ENCODE measurements at places on chromosomes 7 and 10.
A peak's percentile ranks its signal among the peaks of the same experiment; 100 is the strongest.

DNA sequence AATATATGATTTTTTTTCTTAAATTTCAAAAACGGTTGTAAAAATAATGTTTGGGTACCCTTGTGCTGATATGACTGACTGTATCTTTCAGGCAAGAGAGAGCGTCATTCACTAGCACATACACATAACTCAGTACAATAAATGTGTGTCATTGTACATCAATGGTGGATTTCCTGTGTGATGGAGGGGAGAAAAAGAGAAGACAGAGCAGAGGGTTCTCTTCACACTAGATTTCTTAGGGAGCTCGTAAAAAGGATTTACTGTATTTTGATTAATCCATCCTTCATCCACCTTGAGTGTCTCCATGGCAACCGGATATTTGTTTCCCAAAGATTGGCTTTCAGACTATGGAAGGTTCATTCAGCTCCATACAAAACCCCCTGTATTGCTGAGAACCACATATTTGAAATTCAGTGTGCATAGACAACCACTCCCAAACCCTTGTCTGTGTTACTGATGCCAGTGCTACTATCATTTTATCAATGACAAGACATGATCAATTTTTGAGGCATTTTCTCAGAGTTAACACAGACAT lies 150.6 kb downstream of the AKR1D1 start:
- H3K4me3 ChIP-seq, result no peak overlapping the region
- H3K27me3 ChIP-seq, result no peaks in the 10 kb centered on the region
- H3K27ac ChIP-seq, result no peak overlapping the region
- no peak for DNase-seq
- no peaks in the 10 kb centered on the region for H3K36me3 ChIP-seq

- H3K4me3 ChIP-seq, result no peak overlapping the region
- H3K27ac ChIP-seq, result no peak overlapping the region
- no peaks in the 10 kb centered on the region for H3K27me3 ChIP-seq
- DNase-seq, result no peak
- no peaks in the 10 kb centered on the region for H3K4me1 ChIP-seq
- no peaks in the 10 kb centered on the region for H3K36me3 ChIP-seq
Measured at GRCh38 chr7:48419401-48419800, 248.1 kb downstream of the ABCA13 start.

GRCh38 chr10:24242562-24242961 lies 33.6 kb downstream of the KIAA1217 start:
- H3K27me3 ChIP-seq, result no peaks in the 10 kb centered on the region
- H3K4me3 ChIP-seq, result no peak overlapping the region
- no peak overlapping the region for H3K27ac ChIP-seq

DNA sequence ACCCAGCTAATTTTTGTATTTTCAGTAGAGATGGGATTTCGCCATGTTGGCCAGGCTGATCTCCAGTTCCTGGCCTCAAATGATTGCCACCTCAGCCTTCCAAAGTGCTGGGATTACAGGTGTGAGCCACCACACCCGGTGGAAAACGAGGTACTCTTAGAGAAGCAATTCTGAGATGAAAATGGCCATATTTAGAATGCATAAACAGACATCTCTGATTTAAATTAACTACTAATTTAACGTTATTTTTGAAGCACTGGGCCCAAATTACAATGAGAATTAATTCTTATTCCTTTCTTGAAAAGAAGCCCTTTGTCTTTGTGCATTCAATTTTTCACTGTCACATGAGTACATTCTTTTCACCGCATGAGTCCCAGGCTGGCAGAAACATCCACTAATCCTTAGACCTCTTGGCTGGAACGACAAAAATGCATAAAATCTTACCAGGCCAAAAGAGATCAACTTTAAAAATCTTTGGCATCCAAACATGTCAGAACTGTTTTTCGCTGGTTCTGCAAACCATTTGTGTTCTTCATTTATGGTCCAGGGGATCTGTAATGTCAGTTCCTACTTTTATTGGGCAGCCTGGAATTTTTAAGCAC lies 60.1 kb upstream of the CAPZA2 start:
- H3K27me3 ChIP-seq, result no peaks in the 10 kb centered on the region
- no peaks in the 10 kb centered on the region for H3K4me1 ChIP-seq
- no peaks in the 10 kb centered on the region for H3K36me3 ChIP-seq
- no peak overlapping the region for H3K4me3 ChIP-seq

- H3K36me3 ChIP-seq, result no peaks in the 10 kb centered on the region
- no peaks in the 10 kb centered on the region for H3K27me3 ChIP-seq
- no peak for DNase-seq
- no peak overlapping the region for H3K27ac ChIP-seq
- H3K4me3 ChIP-seq, result no peak overlapping the region
Measured at GRCh38 chr10:32948451-32948850, 9.6 kb downstream of the ITGB1 start.

DNA sequence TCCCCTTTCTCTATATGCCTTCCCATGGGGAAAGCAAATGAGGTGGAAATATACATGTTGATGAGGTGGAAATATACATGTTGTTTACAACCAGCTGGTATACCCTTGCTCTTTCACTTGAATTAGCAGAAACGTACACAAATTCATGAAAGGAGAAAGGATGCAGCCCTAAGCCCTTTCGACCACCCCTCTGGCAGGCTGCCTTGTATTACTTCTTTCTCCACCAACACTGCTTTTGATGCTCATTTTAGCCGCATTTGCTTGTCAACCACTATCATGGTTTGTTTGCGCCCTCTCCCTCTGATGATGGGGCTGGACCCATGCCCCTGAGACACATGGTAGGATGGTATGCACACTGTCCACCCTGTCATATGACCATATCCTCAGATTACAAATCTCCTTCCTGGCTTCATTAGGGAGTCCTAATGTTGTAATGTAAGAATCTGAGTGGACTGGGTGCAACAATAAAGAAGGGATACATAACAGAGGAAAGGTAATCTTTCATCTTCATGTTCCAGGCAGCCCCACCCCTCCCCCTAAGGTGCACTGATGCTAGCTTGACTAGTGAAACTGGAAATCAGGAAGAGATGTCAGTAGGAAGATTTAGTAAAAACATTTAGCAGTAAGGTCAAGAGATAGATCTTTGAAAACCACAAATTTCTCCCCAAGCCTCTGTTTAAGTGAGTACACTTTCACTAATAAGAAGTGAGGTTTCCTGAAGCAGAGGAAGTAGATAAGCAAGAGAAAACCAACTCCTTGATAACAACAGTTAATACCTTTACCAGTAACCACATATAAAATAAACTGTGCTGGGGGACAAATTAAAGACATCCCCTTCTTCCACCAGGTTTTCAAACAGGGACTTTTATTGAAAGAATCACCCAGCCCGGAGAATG lies 536.8 kb upstream of the NRP1 start:
- H3K4me1 ChIP-seq, result no peaks in the 10 kb centered on the region
- H3K4me3 ChIP-seq, result no peak overlapping the region
- H3K27ac ChIP-seq, result no peak overlapping the region
- no peak for DNase-seq
- peaks cover 2% of the 10 kb centered on the region for H3K27me3 ChIP-seq

- DNase-seq, result no peak
- H3K4me3 ChIP-seq, result no peak overlapping the region
- H3K27me3 ChIP-seq, result no peaks in the 10 kb centered on the region
- H3K4me1 ChIP-seq, result no peaks in the 10 kb centered on the region
- no peaks in the 10 kb centered on the region for H3K36me3 ChIP-seq
Measured at GRCh38 chr7:8564281-8564680, 130.9 kb downstream of the NXPH1 start.

GRCh38 chr10:92354587-92354986 lies 63.6 kb downstream of the MARCHF5 start:
- no peak for DNase-seq
- H3K27me3 ChIP-seq, result no peaks in the 10 kb centered on the region
- H3K27ac ChIP-seq, result no peak overlapping the region
- no peaks in the 10 kb centered on the region for H3K36me3 ChIP-seq
- H3K4me1 ChIP-seq, result no peaks in the 10 kb centered on the region

DNA sequence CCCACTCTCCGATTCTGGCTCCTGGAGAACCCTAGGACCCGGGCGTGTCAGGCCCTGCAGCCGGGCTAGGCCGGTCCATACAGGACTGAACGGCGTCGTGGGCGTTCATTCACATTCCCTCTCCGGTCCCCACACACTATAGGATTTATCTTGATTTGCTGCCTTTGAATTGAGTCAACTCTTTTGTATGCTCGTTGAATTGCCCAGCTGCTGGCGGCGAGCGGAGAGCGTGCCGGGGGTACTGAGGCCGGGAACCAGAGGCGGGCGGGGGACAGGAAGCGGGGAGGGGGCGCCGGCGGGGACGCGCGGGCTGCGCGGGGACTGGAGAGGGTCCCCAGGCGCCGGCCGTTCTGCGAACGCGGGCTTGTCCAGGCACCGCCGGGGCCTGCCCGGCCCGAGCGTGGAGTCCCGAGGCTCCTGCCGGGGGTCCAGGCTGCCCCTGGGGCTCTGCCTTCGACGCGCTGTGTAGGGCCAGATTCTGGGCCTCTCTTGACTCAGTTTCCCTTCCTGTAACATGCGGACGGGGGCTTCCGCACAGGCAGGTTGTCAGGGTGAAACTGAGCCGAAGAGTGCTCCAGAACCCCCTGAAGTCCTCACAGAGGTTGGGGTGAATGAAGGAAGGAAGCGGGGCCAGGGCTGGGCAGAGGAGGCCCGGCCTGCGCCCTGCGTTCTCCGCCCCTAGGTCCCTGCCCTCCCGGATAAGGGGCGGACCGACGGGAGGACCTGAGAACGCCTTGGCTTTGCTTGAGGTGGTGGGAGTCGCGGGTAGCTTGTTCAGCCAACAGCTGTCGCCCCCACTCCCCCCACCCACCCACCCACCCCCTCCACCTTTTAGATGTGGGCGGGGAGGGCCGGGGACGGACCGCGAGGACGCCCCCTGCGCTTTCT lies 769 bp upstream of the ELFN1 start:
- H3K4me3 ChIP-seq, result no peak overlapping the region
- H3K36me3 ChIP-seq, result no peaks in the 10 kb centered on the region
- no peak for DNase-seq
- H3K27ac ChIP-seq, result peak overlapping the region; percentile 47

- DNase-seq, result no peak
- H3K36me3 ChIP-seq, result no peaks in the 10 kb centered on the region
Measured at GRCh38 chr7:45610660-45611299, 36.6 kb downstream of the ADCY1 start.

- peaks cover 54% of the 10 kb centered on the region for H3K36me3 ChIP-seq
- H3K4me3 ChIP-seq, result no peak overlapping the region
- H3K4me1 ChIP-seq, result no peaks in the 10 kb centered on the region
- no peaks in the 10 kb centered on the region for H3K27me3 ChIP-seq
Measured at GRCh38 chr7:6461946-6462550, 14.3 kb upstream of the DAGLB start.

DNA sequence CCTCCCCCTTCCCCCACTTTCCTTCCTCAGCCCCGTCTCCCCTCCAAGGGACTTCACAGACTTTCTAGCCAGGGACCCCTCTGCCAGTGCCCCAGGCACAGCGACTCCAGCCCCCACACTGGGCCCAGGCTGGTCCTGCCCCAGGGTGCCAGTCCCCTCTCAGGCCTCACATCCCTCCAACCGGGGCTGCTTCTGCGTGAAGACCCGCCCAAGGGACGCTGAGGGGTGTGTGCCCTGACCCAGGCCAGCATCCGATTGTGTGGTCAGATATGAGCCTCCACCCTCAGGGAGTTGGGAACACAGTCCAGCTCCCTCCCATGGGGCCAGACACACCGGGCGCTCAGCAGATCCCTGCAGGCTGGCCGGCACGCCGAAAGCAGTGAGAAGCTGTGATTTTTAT lies 97.0 kb downstream of the MICALL2 start:
- no peak overlapping the region for H3K27ac ChIP-seq
- H3K27me3 ChIP-seq, result peaks cover 29% of the 10 kb centered on the region
- H3K36me3 ChIP-seq, result no peaks in the 10 kb centered on the region
- no peaks in the 10 kb centered on the region for H3K4me1 ChIP-seq
- no peak overlapping the region for H3K4me3 ChIP-seq

DNA sequence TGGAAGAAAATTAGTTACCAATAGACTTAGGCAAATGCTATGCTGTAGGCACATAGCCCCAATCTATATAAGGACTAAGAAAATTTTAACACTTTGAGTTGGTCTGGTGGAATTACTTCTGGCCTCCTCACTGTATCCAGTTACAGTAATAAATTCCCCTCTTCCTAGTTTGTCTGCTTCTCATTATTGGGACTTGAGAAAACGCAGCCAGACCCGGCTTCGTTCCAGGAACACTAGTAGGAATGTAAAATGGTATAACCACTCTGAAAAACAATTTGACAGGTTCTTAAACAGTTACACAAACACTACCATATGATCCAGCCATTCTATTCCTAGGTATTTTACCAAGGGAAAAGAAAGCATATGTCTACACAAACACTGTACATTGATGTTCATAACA lies 150.2 kb downstream of the VPS50 start:
- no peak overlapping the region for H3K27ac ChIP-seq
- H3K4me3 ChIP-seq, result no peak overlapping the region
- no peaks in the 10 kb centered on the region for H3K27me3 ChIP-seq
- H3K4me1 ChIP-seq, result no peaks in the 10 kb centered on the region
- DNase-seq, result no peak

DNA sequence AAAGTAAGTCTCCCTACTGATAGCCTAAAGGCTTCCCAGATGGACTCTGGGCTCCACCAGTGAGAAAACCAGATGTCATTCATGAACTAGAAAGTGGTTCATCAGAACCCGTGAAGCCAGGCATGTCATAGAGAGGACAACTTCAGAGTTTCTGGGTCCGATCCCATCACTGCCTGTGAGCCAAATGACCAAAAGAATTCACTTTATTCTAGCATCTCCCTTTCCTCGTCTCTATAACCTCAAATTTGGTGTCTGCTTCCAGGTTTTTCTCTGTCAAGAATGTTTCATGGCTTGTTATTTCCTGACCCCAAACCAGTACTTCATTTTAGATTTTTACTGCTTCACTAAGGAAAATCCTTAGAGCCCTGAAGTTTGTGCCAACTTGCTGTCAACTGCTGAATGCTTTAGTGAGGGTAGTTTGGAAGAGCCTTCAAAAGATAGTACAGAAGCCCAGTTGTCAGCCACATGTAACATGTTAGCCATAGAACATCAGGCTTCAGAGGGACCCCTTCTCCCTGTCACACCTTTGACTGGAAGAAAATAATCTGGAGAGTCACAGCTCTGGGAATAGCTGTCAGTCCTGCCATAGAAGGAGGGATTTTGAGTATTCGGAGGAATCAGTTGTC lies 34.0 kb downstream of the ITGB8 start:
- no peak for DNase-seq
- no peaks in the 10 kb centered on the region for H3K4me1 ChIP-seq
- H3K27ac ChIP-seq, result no peak overlapping the region
- H3K4me3 ChIP-seq, result no peak overlapping the region
- H3K27me3 ChIP-seq, result no peaks in the 10 kb centered on the region
